ENCODE measurements at places on chromosomes 7 and 10.

GRCh38 chr10:24825551-24825950, 101.9 kb upstream of the ARHGAP21 start:
- no peak for DNase-seq

- no peak for DNase-seq
Measured at GRCh38 chr7:86963599-86964230, 95.7 kb downstream of the ELAPOR2 start.

DNA sequence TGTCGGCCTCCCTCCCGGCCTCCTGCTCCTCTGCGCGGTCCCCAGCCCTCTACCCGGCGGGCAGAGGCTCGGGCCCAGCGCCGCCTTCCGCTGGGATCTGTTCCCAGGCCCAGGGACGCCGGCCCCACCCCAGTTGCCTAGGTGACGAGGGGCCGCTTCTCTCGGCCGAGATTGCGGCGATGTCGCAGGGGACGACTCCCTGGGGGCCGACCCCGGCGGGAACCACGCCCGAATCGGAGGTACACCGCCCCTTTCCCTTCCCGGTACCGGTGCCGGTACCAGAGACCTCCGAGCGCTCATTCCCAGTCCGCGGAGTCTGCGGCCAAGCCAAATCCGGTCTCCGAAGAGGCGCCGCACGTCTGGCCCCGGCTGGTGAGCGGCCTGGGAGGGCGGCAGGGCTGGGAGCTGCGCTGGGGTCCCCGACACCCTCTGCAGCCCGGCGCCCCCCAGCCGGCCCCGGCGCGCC, at the start of gene CABCOCO1:
CABCOCO1 (plus strand) TSS at position 136 of the 466 bp plus-strand sequence; CDS start at position 180, 44 bp downstream.
- DNase-seq = peak; percentile 93

DNA sequence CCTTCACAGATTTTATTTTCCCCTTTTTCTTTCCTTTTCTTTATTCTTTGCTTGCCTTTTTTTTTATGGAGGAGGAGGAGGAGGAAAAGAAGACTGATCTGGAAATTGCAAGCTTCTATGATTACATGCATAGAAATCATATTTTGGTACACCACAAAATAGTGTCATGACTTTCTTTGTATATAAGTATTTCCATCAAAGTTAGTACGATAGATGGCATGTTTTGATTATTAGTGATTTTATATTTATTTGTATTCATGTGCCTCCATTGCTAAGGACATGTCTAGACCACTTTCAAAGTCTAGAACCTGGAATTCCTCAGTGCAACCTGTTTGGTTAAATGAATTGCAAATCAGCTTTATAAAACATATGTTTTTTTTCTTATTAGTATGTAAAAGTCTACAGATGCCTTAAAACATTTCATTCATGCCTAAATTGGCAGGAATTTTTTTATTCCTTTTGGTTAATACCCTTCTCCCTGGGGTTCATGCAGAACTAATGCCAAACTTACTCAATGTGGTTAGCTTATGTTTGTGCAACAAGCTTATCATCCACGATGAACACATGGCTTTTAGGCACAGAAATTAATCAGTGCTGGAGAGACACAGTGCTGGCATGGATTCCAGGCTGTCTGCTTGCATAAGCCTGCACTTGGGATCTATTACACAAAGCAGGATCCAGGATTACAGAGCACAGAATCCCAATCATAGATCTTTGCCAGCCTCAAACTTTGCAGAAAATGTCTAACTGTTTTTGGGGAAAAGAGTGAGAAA, 213.1 kb downstream of the CHRM2 start:
- no peak for DNase-seq

DNA sequence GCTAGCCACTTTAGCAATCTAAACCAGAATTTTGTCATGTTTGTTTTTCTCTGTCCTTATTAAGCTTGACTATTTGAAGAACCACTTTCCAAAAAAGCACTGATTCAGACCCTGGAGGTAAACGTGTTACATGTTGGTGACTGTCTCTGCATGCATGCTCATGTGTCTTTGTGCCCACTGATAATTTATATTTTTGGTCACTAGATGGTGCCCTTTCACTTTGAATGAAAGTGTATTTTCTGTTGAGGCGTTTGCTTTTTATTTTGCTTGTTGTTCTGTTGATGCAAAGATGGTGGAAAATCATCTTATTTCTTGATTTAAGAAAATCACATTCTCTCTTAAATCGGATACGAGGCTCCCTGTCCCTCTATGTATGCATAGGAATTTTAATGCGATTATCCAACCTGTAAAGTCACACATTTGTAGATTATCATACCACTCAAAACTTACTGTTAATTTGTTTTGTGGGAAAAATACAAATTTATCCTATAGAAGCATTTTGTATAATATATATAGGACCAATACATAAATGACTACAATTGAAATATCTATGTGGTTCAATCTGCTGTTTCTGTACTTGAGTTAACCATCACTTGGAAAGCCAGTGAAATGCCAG, 269.3 kb downstream of the BICC1 start:
- DNase-seq = peak; percentile 39

GRCh38 chr7:140876519-140877248, 48.0 kb downstream of the BRAF start:
- no peak for DNase-seq

- DNase-seq = no peak
Measured at GRCh38 chr7:47227762-47228177, 354.1 kb downstream of the TNS3 start.

GRCh38 chr7:88791891-88792290, 3.6 kb downstream of the TEX47 start:
- DNase-seq = no peak

GRCh38 chr10:22321924-22322640, 1.2 kb downstream of the BMI1 start:
- peak; percentile 83 for DNase-seq

GRCh38 chr10:114779803-114780576, 41.6 kb upstream of the FHIP2A start:
- no peak for DNase-seq

GRCh38 chr7:38129579-38129978, 48.5 kb upstream of the STARD3NL start:
- no peak for DNase-seq

- no peak for DNase-seq
Measured at GRCh38 chr7:39688611-39689480, 65.5 kb downstream of the RALA start.

DNA sequence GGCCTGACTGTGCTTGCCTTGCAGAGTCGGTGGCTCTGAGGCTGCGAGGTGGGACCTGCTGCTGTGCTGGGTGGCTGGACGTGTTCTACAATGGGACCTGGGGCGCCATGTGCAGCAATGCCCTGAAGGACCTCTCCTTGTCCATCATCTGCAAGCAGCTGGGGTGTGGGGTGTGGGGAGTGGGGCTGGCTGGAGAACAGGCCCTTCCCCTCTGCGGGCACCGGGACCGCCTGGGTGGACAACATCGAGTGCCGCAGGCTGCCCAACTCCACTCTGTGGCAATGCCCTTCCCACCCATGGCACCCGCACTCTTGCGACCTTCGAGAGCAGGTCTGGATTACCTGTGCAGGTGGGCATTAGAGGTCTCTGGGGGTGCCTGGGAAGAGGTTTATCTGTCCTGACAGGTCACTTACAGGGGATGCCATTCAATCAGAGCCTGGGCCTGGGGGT, 10.9 kb downstream of the SCART1 start:
- no peak for DNase-seq

DNA sequence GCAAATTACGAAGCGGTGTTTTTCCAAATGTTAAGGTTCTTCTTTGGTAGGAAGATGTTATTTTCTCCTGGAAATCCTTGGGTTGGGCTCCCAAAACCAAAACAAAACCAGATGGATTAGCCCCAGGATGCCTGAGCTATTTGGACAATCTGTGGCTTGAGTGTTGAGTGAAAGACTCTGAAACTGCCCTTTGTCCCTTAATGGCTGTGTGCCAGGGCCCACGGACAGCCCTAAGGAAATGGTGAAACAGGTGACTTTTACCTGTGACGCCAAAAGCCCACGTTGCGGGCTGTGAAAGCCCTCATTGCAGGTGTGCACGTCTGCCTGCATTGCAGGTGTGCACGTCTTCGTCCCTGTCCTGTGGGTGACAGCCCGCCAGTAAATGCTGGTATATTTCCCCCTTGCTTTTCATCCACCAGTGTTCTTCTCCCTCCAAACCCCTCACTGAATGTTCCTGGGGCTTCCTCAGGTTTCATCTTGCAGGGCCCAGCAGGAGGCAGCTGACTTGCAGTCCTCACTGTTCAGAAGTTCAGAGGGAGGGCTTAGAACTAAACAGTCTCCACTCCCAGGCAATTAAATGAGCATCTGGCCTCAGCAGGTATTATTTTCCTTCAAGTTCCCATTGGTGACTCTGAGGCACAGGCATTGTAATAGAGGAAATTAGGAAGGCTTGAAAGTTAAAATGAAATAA, 10.7 kb downstream of the PFKP start:
- no peak for DNase-seq

GRCh38 chr10:98168147-98168546, 33.7 kb downstream of the R3HCC1L start:
- peak; percentile 9 for DNase-seq

DNA sequence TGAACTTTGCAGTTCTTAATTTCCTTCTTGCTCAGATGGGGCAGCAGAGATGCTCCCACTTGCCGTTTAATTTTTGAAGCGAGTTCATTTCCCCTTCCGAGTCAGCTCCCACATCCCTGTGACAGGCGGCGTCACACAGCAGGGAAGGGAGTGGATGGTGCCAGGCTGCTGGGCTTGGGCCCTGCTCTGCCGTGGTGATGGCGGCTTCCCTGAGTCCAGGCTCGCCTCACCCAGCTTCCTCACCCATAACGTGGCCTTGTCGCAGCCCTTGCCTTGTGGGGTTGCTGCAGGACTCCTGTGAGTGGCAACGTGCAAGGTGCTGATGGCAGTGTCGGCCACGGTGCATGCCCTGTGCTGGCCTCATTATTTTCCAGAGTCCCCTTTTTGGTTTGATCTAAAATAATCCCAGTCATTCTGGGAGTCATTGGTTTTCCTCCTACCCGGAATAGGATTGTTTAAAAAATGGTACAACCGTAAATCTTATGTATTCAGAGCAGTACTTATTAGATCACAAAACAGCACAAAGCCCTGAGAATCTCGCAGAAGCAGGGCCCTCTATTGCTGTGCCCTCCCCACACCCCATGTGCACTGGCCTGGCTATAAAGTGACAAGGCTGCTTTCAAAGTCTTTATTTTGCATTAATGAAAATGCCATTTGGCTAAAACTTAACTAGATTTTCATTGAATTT, 260.1 kb downstream of the WDR37 start:
- peak; percentile 33 for DNase-seq

DNA sequence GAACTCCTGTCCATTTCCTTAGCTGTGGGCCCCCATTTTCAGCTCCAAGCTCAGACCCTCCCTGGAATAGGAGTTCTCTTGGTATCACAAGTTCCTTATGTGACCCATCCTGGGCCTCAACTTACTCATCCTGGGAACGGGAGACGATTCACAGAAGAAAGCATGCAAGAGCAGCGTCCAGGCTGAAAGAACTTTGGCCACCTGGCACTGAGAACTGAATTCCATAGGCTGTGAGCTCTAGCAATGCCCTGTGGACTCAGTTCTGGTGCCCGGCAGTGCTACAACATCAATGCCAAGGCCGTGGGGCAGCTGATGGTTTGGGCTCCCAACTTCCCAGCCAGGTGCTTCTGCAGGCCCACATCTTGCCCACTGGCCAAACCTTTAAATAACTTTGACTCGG, 3.9 kb upstream of the CUEDC2 start:
- no peak for DNase-seq

GRCh38 chr10:91042069-91042468, 121.2 kb upstream of the ANKRD1 start:
- no peak for DNase-seq

DNA sequence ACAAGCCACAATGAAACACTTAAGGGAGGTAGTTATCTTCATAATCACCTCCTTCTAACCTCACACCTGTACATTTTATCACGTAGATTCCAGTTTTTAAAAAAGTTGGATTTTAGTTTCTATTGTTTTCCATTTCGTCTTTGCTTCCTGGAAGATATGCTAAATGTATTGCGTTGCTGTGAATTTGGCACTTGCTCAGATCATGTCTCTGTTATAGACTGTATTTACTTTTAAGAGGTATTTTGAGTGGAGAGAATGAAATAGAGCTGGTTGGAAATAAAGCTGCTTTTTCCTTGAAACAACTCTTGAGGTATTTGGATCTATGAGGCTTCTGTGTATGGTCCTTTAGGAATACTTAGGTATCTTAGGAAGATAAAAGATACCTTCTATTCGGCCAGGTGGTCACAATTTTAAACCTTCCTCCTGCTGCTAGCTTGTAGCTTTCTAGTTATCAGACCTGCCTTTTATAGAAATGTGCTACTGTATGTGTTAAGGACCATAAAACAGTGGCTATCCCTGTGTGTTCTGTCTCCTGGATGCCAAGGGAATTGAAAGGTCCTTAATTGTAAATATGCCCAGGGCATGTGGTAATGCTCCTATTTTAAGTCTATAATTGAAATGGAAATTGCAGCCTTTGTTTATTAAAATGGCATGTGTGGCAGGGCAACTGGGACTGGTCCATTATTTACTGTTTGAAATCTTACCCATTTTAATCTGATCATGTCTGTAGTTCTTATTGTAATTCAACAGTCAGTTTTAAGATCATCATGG, 147.7 kb downstream of the SND1 start:
- no peak for DNase-seq

DNA sequence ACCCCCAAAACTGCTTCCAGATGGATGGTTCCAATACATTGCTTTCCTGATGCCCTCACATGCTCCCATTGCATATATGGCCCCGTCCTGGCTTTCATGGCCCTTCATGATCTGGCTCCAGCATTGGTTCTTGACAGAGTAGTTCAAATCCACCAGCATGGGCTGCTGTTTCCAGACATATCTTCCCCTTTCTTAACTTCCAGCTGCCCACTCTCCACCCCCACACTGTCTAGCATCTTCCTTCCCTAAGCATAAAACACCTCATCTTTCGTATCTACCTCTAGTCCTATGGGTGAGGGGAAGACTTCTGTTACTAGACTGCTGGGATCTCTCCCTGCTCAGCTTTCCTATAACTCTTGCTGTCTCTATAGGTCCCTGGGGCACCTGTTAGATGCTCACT, 13.2 kb upstream of the GOLGA7B start:
- no peak for DNase-seq

- DNase-seq = no peak
Measured at GRCh38 chr7:29329686-29330085, 135.1 kb downstream of the CHN2 start.

DNA sequence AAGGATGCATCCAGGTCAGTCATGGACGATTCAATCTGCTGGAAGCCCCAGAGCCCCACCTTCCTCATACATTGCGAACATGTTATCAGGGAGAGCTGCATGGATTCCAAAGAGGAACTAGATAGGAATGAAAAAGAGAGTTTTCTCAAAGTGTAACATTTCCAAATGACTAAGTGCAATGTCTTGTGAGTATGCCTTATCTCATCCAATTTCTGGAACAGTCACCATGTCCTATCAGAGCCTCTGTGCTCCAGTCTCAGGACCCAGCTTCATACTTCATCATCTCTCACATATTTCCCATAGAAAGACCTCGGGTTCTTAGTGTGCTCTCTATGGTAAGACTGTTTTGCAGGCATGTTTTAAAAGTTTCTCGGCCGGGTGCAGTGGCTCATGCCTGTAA, 26.8 kb downstream of the ZC3HC1 start:
- DNase-seq = no peak

GRCh38 chr10:27743012-27743876, 2.4 kb downstream of the MKX start:
- DNase-seq = peak; percentile 81

- DNase-seq = no peak
Measured at GRCh38 chr10:118106426-118106825, 59.7 kb upstream of the RAB11FIP2 start.

GRCh38 chr7:119903085-119903484, 369.9 kb upstream of the KCND2 start:
- DNase-seq = no peak

Data from right kidney (tissue), 9 donors.